ENCODE measurements at places on chromosomes 5 and 9.

- DNase-seq: no peak
Observed at GRCh38 chr9:97575673-97576200, 57.4 kb downstream of the TSTD2 start.

- no peak for DNase-seq
Observed at GRCh38 chr5:6286404-6286803, 91.9 kb downstream of the MED10 start.

GRCh38 chr5:138051441-138052296, 18.8 kb upstream of the FAM13B start:
- DNase-seq: no peak

- no peak for DNase-seq
Observed at GRCh38 chr9:118094387-118094786, 390.2 kb downstream of the TLR4 start.

DNA sequence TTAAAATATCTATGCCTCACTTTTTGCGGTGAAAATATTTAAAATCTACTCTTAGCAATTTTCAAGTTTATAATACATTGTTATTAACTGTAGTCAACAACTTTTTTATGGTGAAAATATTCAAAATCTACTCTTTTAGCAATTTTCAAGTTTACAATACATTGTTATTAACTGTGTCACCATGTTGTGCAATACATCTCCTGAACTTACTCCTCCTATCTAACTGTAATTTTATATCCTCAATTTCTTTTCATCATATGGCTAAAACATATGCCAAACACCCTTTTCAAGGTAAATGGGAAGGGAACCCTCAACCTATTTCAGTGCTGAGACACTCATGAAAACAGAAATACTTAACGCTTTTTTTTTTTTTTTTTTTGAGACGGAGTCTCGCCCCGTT, 982.7 kb upstream of the DMAC1 start:
- DNase-seq: no peak

- no peak for DNase-seq
Observed at GRCh38 chr5:121962958-121963357, 1.2 kb downstream of the SRFBP1 start.

- DNase-seq: no peak
Observed at GRCh38 chr9:7828334-7828733, 28.8 kb upstream of the DMAC1 start.

- no peak for DNase-seq
Observed at GRCh38 chr5:73789851-73790281, 163.9 kb downstream of the ARHGEF28 start.

DNA sequence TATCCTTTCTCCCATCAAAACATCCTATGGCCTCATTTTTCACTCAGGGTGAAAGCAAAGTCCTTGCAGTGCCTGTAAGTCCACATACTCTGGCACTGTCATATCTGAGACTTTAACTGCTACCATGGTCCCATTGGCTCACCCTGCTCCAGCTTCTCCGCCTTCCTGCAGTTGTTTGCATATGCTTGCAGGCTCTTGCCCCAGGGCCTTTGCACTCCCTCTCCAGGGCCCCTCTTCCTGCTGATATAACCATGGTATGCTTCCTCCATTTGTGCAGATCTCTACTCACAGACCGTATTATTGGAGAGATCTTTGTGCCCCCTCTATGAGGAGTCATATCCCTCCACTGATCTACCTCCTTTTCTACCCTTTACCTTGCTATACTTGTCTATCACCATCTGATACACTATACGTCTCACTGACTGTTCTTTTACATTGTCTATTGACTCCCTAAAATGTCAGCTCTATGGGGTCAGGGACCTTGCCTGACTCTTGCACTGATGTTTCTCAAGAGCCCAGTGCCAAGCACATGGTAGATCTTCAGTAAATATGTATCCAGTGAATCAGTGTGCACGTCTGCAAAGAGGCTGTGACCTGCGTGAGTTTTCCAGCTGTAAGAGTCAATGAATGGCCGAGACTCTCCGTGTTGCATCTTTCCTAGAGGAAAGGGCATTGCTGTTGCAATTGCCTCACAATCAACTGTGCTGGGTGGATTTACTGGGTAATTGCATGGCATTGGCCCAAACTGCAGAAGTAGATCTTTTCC, 81.7 kb upstream of the CPEB4 start:
- no peak for DNase-seq

GRCh38 chr9:92763721-92764380, 782 bp downstream of the BICD2 start:
- no peak for DNase-seq

DNA sequence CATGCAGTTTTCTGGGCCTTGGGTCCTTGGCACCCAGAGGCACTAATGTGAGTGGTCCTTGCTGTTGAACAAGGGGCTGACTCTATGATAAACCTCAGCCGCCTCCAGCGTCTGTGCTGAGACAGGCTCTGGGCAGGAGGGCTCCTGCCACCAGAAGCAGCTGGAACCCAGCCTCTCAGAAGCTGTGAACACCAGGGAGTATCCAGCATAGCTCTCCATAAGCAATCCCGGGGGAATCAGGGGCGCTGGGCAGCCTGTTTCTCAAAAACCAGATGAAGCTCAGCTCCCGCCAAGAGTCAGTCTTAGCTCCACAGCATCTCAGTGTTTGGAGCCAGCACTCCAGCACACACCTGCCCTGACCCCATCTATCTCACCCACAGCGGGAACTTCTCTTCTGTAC, 170.2 kb downstream of the HSPA4 start:
- no peak for DNase-seq

- no peak for DNase-seq
Observed at GRCh38 chr5:169880012-169880663, 100.2 kb downstream of the INSYN2B start.

DNA sequence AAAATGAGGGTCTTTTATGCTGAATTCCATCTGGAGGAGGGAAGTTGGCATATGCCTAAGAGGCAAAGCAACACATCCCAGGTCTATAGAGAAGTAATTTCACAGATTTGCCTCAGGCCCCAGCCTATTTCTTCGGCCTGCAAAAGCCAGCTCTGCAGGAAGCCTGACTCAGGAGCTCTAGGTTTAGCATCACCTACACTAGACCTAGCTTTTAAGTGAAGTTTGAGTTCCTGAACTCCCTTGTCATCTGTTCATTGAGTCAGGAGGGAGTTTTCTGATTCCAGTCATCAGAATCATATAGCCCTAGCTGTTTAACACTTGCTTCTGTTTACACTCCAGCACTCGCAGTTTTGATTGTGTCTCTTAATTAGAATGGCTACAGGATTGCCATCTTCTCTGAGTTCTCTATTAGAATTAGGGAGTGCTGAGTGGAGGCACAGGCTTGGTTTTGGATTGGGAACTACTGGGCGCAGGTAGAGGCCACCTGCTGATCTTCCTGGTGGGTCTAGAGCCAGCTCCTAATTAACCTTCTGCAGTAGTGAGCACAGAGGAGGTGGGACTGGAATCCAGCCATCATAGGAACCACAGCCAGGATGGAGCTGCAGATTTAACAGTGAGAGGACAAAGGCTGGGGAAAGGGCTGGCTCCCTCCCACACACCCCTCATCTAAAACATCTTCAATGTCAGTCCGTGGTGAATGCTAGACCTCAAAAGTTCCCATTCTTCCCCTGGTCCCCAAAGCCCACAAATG, 179.5 kb downstream of the TRIO start:
- no peak for DNase-seq

GRCh38 chr5:108862211-108862610, 114.5 kb downstream of the FER start:
- DNase-seq: no peak

- no peak for DNase-seq
Observed at GRCh38 chr5:179288101-179288808, 57.0 kb downstream of the ADAMTS2 start.

- no peak for DNase-seq
Observed at GRCh38 chr9:105554042-105554441, 3.9 kb upstream of the FKTN start.

DNA sequence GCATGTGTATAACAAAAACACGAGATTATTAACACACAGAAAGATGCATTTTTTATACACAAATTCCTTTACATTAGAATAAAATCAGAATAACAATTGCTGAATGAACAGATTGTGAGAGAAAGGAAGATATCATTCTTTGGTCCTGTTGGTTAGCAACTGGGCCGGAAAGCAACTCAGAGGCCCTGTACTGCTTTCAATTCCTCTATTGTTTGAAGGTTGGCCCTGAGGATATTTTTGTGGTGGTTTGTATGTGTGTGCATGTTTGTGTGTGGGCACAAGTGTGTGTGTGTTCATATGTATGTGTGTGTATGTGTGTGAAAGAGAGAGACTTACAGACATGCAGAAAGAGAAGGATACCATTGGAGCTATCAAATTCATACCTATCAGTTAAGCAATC, 356.8 kb upstream of the DMAC1 start:
- DNase-seq: no peak

DNA sequence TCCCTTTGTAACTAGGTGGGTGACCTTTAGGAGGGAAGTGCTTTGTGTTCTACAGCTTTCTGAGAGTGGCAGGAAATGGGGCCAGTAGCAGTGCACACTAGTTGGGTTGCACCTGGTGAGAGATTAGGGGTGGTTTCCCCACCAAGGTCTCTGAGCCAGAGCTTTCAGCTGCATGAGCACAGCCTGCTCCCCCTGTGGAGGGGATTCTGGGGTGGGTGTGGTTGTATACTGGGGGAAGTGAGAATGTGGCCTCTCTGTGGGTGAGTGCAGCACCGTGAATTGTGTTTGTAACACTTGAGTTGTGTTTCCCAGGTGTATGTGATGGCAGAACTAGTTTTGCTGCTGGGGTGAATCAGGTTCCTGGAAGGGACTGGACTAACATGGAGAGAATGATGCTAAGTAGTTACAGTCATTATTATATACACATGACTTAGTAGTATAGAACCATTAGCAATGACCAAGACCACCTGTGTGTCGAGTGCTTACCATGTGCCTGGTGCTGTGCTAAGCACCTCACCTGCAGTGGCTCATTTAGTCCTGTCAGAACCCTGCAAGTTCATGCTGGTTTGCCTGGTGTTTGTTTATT, 11.8 kb upstream of the CXXC5 start:
- peak; percentile 62 for DNase-seq

GRCh38 chr9:109020581-109021511, 7.5 kb upstream of the CTNNAL1 start:
- DNase-seq: no peak

Measured in NK-92 treated with Interleukin-12 subunit alpha and Interleukin-12 subunit beta, amount 100 ng/mL, for 24 hours (cell line).